ENCODE measurements at places on chromosomes 7 and 10.

DNA sequence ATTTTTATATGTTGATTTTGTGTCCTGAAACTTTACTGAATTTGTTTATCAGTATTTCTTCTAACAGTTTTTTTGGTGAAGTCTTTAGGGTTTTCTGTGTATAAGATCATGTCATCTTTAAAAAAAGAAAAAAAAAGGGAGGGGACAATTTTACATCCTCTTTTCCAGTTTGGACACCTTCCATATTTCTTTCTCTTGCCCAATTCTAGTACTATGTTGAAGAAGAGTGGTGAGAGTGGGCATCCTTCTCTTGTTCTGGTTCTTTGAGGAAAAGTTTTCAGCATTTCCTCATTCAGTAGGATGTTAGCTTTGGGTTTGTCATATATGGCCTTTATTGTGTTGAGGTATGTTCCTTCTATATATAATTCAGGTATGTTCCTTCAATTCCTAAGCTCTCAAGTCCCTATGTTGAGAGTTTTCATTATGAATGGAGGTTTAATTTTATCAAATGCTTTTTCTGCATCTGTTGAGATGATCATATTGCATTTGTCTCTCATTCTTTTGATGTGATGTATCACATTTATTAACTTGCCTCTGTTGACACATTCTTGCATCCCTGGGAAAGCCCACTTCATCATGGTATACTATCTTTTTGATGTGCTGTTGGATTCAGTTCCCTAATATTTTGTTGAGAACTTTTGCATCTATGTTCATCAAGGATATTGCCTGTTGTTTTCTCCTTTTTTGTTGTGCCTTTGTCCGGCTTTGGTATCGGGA, 12.1 kb downstream of the TAS2R40 start:
- DNase-seq: no peak

DNA sequence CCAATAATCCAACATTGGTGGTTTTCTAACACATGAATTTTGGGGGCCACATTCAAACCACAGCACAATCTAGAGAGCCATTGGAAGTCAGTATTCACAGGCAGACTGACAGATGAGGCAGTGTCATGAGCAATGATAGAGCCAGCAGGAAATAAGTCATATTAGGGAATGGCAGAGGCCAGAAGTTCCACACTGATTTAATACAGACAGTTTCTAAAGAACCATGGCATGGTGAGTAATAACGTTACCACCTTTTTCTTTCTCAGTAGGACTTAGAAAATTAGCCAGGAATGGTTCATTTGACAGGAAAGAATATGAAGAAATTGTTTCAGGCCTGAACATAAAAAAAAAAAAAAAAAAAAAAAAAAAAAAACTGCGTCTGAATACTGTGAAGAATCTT, 210.3 kb downstream of the GPAM start:
- no peak for DNase-seq

DNA sequence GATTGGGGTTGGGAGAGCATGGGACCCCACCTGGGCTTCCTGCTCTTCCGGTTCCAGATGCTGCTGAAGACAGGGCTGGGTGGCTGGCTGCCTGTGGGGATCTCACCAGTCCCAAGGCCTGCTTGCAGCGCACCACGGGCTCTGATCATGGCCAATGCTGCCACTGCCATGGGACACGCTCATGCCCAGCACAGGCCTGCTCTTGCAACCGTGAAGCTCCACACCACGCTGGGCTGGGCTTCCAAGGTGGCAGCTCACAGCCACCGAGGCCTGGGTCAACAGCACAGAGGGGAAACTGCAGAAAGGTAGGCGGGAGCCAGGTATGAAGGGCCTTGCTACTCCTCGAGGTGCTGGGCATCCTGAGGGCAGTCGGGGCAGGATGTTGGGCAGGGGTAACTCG, 72.1 kb upstream of the LRRC18 start:
- DNase-seq: no peak

- no peak for DNase-seq
These were observed 2.7 kb downstream of the CCSER2 start for GRCh38 chr10:84331091-84331490.

- no peak for DNase-seq
These were observed 31.0 kb downstream of the CUX1 start for GRCh38 chr7:101848208-101848951.

DNA sequence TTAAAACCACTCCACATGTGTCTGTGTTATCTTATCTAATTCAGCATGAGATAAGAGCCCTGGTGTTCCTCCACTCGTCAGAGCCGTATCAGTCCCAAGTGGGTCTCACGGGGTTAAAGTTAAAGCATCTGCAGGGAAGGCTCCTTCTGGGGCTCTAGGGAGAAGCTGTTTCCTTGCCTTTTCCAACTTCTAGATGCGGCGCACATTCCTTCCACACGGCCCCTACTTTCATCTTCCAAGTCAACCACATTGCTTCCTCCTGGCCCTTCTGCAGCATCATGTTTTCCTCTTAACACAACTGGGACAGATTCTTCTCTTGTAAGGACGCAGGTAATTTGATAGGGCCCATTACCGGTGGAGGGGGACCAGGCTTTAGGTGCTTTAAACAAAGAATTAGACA, 620.1 kb upstream of the DPP6 start:
- no peak for DNase-seq

DNA sequence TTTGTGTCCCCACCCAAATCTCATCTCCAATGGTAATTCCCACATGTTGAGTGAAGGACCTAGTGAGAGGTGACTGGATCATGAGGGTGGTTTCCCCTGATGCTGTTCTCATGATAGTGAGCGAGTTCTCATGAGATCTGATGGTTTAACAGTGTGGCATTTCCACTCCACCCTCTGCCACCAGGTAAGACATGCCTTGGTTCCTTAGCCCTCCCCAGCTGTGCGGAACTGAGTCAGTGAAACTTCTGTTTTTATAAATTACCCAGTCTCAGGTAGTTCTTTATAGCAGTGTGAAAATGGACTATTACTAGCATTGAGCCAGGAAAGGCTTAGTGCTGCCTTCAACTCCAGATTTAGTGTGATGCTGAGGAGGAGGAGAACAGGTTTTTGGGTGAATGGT, 222.2 kb downstream of the ADRA2A start:
- DNase-seq: no peak

DNA sequence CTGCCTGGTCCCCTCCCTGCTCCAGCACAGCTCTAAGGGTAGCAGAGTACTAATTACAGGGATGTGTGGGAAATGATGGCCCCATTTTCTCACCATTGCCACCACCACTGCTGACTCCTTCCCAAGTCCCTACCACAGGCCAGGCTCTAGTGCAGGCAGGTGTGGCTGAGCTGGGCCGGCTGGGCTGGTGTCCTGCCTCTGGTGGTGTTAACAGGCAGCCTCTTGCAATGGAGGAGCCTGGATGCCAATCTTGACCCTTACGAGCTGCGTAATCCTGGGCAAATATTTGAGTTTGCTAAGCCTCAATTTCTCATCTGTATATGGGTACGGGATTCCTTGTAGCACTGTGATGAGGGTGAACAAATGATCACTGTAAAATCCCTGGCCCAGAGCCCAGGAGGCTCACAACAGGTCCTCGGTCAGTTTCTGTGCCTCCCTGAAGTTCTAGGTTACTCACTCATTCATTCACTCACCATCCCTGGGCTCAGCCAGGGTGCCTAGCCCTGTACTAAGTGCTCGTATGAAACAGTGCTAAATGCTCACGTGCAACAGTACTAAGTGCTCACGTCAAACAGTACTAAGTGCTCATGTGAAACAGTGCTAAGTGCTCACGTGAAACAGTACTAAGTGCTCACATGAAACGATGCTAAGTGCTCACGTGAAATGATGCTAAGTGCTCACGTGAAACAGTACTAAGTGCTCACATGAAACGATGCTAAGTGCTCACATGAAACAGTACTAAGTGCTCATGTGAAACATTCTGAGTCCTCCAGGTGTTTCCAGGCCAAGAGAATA, 2.3 kb upstream of the FZD9 start:
- DNase-seq: no peak
